ENCODE measurements at places on chromosomes 1 and 21.

DNA sequence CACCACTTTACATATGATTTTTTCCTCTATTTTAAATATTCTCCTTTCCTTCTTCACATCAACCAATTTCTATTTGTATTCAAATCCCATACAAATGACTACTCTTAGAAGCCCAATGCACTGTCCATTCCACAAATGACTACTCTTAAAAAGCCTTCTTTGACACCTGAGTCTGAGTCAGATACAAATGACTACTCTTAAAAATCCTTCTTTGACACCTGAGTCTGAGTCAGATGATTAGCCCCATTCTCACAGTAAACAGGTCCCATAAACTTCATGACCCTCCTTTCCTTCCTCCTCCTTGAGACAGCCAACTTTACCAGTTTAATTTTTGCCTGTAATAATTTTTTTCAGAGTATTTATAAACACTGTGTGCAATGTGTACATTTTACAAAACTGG lies 231.3 kb upstream of the USP25 start:
- DNase-seq, result no peak

DNA sequence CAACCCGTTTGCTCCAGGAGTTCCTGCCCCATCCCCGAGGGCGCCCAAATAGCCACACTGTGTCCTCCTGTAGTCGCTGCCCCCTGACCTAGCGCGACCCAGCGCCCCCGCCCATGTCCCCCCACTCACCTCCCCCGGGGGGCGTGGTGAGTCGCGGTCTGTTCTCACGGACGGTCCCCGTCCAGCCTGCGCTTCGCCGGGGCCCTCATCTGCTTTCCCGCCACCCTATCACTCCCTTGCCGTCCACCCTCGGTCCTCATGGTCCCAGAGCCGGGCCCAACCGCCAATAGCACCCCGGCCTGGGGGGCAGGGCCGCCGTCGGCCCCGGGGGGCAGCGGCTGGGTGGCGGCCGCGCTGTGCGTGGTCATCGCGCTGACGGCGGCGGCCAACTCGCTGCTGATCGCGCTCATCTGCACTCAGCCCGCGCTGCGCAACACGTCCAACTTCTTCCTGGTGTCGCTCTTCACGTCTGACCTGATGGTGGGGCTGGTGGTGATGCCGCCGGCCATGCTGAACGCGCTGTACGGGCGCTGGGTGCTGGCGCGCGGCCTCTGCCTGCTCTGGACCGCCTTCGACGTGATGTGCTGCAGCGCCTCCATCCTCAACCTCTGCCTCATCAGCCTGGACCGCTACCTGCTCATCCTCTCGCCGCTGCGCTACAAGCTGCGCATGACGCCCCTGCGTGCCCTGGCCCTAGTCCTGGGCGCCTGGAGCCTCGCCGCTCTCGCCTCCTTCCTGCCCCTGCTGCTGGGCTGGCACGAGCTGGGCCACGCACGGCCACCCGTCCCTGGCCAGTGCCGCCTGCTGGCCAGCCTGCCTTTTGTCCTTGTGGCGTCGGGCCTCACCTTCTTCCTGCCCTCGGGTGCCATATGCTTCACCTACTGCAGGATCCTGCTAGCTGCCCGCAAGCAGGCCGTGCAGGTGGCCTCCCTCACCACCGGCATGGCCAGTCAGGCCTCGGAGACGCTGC lies 1.1 kb downstream of the HTR6 start:
- DNase-seq, result no peak

DNA sequence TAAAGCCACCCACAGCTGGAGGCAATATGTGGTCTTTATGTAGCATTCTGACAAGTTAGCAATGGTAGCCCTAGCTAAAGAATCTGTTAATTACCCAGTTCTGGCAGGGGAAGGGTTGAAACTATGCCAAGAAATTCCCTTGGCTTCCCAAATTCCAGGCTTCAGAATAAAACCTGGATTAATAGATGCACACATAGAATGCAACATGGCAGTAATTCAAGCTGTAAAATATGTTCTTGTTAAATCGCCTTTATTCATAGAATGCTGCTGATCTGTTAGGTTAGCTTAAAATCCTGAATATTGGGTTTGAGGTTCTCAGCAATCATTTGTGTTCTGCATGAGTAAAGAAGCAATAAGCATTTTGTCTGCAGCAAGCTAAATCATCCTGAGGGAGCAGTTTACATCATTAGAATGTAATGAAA lies 80.1 kb downstream of the ZNF326 start:
- DNase-seq, result no peak

GRCh38 chr1:119687434-119688079 lies 24.2 kb upstream of the PHGDH start:
- DNase-seq, result no peak

GRCh38 chr1:185785586-185785985 lies 51.4 kb downstream of the HMCN1 start:
- DNase-seq, result no peak

DNA sequence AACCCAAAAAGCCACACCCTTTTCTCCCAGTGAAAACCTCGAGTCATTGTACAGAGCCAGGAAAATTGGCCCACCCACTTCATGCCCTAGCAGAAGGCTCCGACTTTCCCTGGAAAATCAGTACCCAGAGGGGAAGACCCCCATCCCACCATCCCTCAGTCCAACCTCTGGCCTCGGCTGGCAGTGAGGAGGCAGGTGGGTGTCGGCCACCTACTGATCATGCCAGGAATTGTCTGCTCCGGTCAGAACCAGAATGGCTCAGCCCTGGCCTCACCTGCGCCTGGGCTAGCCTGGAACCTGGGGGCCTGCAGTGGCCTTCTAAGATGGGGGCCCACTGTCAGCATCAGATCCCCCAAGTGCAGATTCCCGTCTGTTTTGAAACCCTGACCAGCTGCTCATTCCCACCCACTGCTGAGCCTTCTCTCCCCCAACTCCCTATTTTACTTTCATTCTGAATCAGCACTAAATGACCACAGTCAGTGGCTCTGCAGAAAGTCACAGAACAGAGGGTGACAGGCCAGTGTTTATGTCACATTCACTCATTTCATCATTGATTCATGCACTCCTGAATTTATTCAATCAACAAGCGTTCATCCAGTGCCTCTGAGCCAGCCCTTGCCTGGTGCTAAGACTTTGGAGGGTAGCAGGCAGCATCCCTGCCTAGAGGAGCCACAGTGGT lies 3.0 kb upstream of the S100A9 start:
- DNase-seq, result no peak

DNA sequence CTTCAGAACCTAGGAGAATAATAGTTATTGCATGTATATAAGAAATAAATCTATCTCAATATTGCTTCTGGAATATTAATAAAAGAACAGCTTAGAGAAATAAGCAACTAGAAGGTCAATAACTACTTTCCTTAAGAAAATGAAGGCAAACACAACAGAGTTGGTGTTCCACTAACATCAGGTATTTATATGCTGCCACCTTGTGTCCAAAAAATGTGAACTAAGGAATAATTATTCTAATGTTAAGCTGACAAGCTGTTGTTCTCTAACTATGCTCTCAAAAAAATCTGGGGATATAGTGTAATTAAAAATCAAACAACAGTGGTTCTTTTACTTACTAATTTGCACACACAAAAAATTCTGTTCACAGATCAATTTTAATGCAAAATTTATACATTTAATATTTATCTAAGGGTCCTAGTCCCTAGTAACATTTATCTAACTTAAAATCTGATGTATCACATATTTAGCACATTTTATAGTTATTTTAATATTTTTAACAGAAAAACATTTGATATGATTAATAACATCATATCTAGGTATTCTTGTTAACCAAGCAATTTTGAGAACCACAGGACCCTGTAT lies 39.6 kb downstream of the UCHL5 start:
- DNase-seq, result no peak

GRCh38 chr1:68358439-68358838 lies 91.3 kb downstream of the RPE65 start:
- DNase-seq, result no peak

GRCh38 chr1:34128186-34128889 lies 36.7 kb downstream of the CSMD2 start:
- no peak for DNase-seq

DNA sequence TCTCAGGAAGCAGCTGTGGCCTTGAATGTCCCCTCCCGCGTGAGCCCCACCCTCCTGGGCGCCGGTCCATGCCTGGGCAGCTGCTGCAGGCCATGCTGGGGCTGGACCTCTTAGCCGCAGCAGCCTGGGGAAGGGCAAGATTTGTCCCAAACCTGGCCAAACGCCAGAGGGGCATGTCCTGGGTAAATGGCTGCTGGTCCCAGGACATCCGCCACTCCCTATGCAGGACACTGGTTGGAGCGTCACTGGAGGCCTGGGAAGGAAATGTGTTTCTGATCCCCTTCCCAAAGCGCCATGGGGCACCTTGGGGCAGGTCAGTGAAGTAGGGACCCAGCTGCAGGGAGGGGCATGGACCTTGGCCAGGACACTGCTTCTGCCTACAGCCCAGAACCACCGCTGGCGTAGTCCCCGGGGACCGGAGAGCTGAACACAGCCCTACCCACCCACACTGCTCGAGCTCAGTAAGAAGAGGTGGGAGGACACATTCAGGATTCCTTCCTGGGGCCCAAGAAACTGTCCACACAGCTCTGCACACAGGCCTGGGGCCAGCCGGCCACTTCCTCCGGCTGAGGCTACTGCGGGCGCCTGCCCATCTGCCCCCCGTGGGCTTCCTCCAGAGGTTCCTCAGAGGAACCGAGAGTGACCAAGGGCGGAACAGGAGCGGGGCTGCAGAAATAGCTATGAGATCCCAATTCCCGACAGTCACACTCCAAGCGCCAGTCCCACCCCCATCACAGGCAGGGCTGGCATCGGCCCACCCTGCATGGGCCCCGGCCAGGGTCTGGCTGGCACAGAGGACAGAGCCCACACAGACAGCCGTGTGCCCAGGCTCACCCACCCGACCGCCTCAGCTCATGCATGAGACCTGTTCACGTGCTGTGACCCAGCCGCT lies 10.8 kb upstream of the PLEKHG5 start:
- no peak for DNase-seq

- DNase-seq, result no peak
Measured at GRCh38 chr1:42000766-42001165, 82.0 kb upstream of the HIVEP3 start.

DNA sequence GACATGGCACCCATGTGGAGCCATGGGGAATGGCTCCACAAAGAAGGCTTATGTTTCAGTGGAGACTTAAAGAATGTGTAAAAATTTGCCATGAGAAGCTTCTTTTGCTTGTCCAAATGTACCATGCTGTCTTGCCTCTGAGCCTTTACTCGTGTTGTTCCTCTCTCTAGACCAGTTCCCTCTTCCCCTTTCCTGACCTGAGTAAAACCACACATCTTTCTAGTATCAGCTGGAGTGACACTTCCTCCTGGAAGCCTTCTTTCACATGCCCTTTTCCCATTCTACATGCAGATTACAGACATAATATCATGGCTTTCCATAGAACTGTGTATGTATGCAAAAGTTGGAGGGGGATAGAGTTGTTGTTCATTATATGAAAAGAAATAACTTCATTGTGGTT lies 13.6 kb upstream of the GPX7 start:
- no peak for DNase-seq
